ENCODE measurements at places on chromosomes 2 and 18.

- DNase-seq: no peak
Measured at GRCh38 chr18:57469884-57470283, 34.7 kb downstream of the ONECUT2 start.

GRCh38 chr18:8040021-8040420 is 472.9 kb downstream of the PTPRM start:
- DNase-seq: no peak

DNA sequence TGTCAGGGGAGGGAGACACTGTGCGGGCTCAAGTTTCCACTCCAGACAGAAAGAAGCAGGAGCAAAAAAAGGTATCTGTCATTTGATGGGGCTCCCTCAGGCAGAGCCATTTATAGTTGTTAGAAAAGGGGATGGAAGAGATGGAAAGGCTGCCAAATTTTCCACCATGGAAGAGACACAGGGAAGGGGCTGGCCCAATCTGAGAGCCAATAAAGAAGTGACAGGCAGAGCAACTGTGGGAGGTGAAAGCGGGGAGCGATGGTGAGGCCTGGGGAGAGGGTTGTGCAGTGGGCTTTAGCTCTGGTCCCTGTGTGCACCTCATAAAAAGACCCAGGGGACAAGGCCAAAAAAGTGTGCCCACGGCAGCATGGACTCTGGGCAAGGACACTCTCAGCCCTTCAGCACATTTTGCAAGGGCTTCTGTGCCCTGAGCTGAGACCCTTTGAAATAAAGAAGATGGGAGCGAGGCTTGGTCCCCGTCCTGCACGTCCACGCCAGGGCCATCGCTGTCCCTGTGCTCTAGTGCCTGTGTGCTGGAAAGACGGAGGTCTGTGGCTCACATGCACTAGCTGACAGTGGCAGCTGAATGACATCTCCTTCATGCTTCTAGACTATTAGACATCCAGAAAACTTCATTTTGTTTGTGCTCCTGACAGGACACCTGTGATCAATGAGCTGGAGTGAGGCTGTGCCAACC is 456.7 kb upstream of the HS6ST1 start:
- DNase-seq: no peak

DNA sequence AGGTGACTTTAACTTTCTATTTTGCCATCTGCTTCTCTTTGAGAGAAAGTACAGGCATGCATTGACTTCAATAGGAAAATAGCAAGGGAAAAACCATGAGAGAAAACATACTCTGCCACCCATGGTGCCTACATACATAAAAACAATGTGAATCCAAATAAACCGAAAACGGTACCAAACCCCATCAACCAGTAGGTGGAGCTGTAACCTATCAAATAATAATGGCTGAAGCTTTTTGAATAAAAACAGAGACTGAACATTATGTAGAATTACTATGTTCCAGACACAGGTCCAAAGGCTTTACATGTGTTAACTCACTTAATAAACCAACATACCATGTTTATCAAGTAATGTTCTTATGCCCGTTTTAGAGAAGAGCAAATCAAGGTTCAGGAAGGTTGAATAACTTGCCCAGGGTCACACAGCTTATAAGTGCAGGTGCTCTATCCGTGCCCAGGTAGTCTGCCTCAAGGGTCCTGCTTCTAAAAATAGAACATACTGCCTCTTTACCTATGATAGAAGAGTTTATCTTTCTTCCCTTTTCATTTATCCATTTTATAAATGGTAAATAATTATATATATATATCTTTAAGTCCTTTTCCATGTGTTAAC is 293.9 kb upstream of the SYT4 start:
- no peak for DNase-seq
